Umbilical cord (tissue), 2 donors: ENCODE measurements at places on chromosomes 6 and 20. TPM values are rescaled to one million over a fixed set of nuclear protein-coding genes. Genes with fewer than 3 reads are reported as not detected.

- DNase-seq: no peak
Observed at GRCh38 chr20:57869291-57869950, 159.6 kb upstream of the PMEPA1 start.

DNA sequence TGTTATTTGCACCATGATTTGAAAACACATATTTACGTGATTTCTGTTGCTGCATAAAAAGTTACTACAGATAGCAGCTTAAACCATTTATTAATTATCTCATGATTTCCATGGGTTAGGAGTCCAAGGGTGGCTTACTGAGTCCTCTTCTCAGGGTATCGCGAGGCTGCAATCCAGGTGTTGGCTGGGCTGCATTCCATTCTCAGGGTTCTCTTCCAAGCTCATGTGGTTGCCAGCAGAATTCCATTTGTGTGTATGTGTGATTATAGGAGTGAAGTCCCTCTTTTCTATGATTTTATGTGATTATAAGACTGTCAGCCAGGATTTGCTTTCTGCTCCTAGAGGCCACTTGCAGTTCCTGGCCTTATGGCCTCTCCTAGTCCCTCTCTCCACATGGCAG, 135.1 kb downstream of the FAM83B start:
- no peak for DNase-seq

- DNase-seq: no peak
Observed at GRCh38 chr6:31586599-31587281, 663 bp downstream of the LST1 start.

NOX3 gene
- not detected for total RNA-seq

GRCh38 chr6:12844284-12845223, 128.0 kb downstream of the PHACTR1 start:
- DNase-seq: peak; percentile 17

DNA sequence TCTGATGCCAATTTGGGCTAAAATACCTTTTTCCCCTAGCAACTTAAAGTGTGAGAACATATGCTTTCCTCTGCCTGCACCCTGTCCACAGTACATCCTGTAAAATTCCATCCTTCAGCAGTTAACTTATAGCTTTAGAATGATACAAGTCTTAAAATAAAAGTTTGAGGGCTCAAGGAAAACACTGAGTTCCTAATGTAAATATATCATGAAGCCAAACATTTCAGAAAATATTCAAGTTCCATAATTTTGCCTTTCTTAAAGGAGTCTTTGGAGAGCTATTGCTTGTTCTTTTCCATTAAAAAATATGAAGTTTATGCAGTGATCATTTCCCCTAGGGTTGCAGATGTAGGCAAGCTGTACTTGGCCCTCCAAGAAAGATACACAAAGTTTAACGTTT, 303.8 kb downstream of the COL12A1 start:
- no peak for DNase-seq

SIGLEC1 gene
- total RNA-seq: 5.8 TPM

DNA sequence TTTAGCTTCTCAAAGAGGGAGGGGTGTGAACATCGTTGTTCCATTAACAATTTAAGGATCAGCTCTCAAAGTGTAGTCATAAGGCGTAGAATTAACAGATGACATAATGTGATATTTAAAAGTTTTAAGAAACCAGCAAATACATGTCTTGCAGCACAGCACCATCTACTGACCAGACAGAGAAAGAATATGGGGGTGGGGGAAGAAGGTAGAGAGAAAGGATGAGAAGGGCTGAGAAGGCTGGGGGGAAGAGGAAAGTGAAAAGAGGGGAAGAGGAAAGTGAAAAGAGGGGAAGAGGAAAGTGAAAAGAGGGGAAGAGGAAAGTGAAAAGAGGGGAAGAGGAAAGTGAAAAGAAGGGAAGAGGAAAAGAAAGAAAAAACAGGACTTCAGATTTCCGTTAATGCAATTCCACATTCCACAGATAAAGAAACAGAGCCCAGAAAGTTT, 80.9 kb downstream of the HAO1 start:
- DNase-seq: peak; percentile 66

DNA sequence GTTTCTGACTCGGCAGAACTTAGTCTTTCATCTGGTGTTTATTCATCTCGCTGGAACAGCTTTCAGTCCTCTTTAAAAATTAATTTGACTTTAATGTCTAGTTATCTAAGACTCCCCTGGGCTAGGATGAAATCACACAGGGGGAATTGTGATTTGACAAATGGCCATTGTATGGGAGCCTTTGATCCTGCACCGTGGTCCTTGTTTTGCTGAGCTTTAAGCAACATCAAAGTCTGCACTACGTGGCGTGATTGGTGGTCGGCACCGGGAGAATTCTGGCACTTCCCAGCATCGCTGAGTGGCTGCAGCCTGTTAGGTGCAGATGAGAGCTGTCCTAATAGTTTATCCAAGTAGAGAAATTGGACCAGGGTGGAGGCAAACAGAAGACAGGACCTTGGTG, 146.9 kb downstream of the TBC1D7 start:
- no peak for DNase-seq

GRCh38 chr6:41426438-41426851, 91.0 kb downstream of the NCR2 start:
- DNase-seq: peak; percentile 70

GRCh38 chr20:12614764-12615163, 394.0 kb upstream of the SPTLC3 start:
- DNase-seq: no peak

DNA sequence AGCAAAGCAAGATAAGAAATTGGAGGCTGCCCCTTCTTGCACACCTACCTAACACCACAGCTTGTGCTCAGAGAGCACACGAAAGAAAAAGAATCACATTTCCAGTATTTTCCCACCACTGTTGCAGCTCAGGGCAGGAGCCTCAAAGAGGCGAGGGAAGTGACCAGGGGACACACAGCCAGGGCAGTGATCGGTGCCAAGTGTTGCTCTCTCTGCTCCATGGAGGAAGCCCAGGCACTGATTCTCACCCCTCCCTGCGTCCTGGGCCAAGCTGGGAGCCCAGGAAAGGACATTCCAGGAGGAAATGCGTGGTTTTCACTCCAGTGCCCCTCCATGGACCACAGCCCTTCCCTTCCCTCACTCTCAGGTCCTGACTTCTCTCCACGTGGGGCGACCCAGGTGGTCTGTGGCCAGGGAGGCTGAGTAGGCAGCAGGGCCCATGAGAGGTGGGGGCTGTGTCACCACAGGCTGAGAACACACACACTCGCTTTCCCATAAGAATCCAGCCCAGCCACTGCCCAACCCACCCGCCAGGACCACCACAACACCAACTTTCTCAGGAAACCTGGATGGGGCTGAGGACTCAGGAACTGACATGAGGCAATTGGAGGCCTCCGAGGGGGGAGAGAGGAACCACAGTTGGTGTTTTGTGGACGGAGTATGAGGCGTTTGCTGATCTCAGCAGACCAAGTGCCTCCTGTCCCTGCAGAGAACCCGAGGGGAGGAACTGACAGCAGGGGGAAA, 81.7 kb upstream of the MAFB start:
- DNase-seq: no peak

- no peak for DNase-seq
Observed at GRCh38 chr20:1267161-1267560, 1.1 kb downstream of the SNPH start.
